Mesothelial cell of epicardium (in vitro differentiated cells): ENCODE measurements at places on chromosomes 5 and 9.

- no peak for DNase-seq
Observed at GRCh38 chr5:141677415-141677814, 4.6 kb downstream of the ARAP3 start.

- DNase-seq = no peak
Observed at GRCh38 chr9:98555651-98556465, 152.9 kb downstream of the GABBR2 start.

DNA sequence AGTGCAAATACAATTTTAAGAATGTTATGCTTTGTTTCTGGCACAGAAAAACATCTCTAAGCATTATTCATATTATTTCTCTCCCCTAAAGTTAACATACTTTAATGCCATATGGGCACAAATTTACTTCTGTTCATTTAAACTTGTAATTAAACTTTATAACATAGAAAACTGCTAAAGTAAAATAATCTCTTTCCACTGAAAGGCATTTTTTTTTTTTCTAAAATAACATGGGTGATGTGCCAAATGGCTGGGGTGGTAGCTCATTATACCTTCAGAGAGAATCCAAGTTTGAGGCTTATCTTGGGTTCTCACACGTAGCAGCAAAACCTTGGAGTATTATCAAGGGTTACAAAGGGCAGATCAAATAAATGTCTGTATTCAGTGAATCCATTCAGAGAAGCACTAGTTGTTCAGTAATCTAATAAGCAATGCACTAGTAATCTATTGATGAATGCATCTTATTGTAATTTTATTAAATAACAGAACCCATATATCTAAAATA is 257.6 kb upstream of the POU5F2 start:
- no peak for DNase-seq

- DNase-seq = no peak
Observed at GRCh38 chr9:86674487-86674886, 272.8 kb downstream of the GAS1 start.

DNA sequence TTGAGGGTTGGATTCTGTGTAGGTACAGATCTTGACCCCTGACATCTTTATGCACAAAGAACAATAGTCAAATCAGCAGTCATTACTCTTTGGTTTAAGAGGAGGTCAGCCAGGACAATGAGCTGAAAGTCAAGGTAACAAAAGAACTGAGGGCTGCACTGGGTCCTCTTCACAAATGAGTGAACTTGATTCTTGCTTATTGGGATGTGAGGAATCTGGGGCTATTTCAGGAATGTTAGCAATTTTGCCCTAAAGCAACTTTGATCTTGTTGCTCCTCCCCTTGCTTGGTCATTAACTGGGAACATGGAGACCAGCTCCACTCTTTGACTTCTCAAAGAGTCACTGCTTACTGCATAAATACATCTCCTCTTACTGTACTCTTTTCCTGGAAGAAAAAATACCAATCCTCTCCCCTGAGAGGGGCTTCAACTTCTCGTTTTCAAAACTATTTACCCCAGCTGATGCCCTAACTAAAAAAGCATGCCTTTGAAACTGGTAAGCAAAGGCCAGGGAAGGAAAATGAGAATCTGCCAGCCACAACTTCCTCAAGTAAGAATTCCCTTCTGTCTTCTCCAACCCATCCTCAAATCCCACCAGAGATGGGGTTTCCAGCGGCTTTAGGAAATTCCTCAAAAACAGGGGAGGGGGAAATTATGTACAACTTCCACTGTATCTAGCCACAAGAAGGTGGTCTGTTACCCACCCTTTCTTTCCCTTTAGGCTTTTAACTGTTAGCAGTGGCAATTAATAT is 368.3 kb downstream of the ENC1 start:
- no peak for DNase-seq

DNA sequence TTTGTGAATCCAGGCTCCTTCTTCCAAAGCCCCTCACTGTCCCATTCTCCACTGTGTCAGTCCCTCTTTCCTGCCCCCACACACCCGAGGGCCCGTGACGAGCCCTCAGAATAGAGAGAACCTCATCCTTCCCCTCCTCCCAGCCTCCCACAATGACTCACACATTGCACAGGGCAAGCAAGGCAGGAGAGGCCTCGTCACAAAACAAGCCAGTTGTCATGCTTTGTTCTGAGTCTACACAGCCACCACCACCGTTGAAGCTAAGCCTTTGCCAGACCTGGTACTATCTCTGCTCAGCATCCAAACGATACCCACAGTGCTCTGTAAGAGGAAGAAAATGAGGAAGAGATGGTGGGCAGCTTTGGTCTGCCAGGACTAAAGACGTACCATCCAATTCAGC is 142.2 kb upstream of the ZNF366 start:
- DNase-seq = no peak

DNA sequence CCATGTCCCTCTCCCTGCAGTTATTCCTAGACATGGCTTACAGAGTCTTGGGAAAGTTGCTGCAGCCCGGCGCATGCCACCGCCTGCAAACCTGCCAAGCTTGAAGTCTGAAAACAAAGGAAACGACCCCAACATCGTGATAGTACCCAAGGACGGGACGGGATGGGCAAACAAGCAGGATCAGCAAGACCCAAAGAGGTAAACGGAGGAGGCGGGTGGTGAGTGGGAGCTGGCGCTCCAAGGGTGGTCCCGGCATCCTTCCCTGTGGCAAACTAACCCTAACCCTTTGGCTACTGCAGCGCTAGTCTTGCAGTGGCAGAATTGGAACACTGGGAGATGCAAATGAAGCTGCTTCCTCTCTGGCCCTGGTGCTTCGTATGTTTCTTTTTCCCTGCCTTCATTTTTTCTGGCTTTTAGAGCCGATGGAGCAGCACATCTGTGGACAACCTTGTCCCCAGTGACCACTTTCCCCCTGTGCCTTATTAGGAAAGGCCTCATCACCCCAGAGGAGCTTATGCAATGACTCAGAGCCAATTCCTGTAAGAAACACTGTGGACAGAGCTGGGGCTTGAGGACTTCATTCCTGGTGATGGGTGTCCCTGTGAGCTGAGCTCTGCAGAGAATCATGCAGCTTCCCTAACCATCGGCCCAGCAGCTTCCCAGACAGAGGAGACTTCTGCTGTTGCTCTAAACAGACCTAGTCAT is 38.9 kb downstream of the PRRC2B start:
- DNase-seq = no peak

DNA sequence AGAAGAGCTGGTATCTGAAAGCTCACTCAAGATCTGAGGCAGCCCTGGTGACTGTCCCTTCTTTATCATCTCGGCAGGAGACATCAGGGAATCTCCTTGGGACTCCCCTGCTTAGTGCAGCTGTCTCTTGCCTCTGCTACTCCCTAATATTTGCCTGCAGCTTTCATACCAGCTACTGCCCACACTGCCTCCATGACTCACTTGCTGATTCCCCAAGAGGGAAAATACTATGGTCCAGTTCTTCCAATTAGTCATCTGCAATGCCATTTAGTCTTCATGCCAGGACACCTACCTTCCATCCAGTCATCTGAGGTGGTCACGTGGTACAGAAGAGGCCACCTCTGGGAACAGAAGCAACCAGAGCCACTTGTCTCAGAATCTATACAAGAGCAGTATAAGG is 270.8 kb downstream of the NTRK2 start:
- DNase-seq = no peak

DNA sequence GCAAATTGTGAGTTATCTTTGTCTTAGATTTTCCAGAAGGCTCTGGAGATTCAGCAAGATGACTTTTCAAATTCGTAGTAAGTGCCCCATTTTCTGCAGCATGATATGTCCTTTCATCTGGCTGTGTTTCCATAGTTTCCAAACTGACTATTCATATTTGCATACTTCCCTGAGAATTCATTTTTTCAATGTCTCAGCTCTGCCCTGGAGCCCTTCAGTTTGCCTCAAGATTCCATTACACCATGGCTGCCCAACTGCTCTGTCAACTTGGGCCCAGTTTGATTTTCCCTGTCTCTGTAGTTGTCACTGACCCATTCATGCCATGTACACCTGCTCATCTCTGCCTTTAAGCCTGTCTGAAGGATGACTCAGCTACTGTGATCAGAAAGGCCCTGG is 94.2 kb upstream of the RUSC2 start:
- no peak for DNase-seq

- no peak for DNase-seq
Observed at GRCh38 chr9:122318284-122318683, 52.5 kb upstream of the PTGS1 start.

DNA sequence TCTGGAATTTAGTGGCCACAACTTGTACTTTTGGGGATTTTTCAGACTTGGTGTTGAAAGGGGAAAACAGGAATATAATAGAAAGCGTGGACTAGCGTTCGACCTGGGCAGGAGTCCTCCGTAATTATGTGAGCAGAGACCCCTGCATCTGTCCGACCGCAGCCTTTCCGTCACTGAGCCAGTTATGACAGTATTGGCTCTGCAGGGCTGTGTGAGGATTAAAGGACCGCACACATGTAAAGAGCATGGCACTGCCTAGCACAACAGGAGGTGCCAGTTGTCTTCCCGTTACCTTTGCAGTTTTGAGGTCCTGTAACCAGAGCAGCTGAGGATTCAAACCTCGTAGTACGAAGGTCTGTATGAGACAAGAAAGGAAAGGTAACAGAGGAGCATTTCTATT is 1.2 kb downstream of the B4GALT7 start:
- DNase-seq = no peak

- DNase-seq = no peak
Observed at GRCh38 chr5:30667293-30667692, 526.2 kb upstream of the CDH6 start.

DNA sequence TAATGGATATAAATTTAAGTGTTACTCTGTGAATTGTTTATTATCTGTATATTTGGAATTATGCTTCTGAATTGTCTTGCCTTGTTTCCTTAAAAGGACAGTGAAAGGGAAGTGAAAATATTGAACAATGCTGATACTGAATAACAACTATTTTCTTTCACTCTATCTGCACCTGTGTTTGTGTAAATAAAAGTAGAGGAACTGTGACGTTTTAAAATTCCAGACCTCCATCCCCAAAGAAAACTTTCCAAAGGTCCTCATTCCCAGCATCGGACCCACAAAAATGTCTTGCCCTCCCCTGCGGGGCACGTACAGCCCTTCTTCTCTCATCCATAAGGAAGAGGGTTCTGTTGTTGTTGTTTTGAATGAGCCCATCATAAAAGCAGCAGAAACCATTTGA is 100.0 kb downstream of the NLN start:
- DNase-seq = no peak

DNA sequence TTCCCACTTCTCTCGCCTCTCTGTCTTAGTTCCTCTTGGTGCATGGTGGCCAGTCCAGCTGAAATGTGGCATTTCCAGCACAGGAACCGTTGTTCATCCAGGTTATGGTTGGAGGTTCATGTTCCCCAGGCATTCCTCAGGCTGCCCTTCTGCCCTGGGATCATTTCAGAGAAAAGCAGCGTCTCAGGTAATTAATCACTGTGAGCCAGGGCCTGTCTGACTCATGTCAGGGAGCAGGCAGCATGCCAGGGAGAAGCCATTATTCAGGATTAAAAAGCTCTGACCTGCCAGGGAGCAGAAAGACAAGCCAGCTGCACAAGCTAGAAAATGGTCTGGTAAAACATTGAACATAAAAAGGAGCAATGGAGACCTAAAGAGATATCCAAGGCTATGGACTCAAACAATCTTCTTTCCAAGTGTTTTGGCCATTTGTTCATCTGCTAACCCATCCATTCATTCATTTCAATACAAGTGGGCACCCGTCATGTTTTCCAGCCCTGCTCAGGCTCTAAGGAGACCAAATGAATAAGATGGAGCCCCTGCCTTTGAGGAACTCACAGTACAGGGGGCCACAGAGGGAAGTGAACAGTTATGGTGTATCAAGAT is 241.4 kb downstream of the DRD1 start:
- no peak for DNase-seq

GRCh38 chr5:36939969-36940858 is 63.6 kb downstream of the NIPBL start:
- no peak for DNase-seq

DNA sequence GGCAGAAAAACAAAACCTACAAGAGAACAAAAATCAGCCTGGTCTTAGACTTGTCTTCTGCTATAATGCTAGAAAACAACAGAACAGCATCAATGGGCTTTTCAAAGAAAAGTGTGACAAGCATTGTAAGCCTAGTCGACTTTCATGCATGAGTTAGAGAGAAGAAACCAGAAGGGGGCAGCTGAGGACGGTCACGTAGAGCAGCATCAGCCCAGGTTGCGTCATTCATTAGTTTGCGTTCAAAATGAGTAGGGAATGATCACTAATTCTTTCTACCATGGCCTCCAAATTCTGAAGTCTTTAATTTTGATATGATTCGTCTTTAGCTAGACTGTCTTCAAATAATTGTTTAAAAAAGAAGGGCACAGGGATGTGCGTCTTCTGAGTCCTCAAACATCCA is 4.7 kb upstream of the ISCA1 start:
- DNase-seq = no peak

DNA sequence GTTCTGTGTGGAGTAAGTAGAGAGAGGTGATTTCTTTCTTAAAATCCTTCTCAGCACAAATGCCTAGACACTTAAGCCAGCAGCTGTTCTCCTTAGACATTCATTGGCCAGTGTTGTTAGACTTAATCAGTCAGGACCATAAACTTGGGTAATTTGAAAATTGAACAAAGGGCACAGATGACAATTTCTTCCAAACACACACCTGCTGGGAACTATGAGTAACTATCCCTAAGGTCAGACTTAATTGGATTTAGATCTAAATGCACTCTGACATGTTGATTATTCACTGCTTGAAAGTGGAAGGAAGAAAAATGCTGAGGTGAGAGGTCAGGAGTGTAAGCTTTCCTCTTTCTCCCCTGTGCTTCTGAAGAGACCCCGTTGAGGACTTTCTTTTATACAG is 1083.7 kb upstream of the DMAC1 start:
- DNase-seq = no peak

DNA sequence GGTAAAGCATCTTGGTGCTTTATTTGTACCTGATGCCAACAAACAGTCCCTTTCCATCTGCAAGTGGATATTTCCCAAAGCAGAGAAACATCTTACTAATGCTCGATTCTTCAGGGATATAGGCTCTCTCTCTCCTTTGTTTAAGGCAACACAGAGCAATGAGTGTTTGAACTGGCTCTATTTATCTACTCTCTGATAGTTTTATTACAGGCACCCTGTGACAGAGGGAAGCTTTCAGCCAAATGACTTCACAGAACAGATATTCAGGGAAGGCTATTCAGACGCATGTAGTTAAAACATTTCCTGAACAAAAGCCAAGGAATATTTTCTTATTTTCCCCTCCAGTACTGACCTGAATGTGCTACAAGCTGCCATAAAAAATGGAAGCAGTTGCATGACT is 141.8 kb downstream of the YIPF5 start:
- DNase-seq = no peak

GRCh38 chr5:73747696-73748380 is 121.8 kb downstream of the ARHGEF28 start:
- no peak for DNase-seq

- no peak for DNase-seq
Observed at GRCh38 chr5:115501464-115502210, 42.9 kb downstream of the FEM1C start.

- no peak for DNase-seq
Observed at GRCh38 chr9:89799221-89799620, 194.4 kb downstream of the GADD45G start.

GRCh38 chr9:131853434-131853833 is 113.6 kb upstream of the RAPGEF1 start:
- DNase-seq = no peak
